ENCODE measurements at places on chromosomes 7 and 10. TPM values are rescaled to one million over a fixed set of nuclear protein-coding genes. Genes with fewer than 3 reads are reported as not detected.

The THSD7A gene
- 0.47 TPM for total RNA-seq

The CNTNAP2 gene
- not detected for total RNA-seq

The CHCHD1 gene
- 30.9 TPM for total RNA-seq

The HABP2 gene
- total RNA-seq = 0.15 TPM

The GIMAP1 gene
- 1.8 TPM for total RNA-seq

DNA sequence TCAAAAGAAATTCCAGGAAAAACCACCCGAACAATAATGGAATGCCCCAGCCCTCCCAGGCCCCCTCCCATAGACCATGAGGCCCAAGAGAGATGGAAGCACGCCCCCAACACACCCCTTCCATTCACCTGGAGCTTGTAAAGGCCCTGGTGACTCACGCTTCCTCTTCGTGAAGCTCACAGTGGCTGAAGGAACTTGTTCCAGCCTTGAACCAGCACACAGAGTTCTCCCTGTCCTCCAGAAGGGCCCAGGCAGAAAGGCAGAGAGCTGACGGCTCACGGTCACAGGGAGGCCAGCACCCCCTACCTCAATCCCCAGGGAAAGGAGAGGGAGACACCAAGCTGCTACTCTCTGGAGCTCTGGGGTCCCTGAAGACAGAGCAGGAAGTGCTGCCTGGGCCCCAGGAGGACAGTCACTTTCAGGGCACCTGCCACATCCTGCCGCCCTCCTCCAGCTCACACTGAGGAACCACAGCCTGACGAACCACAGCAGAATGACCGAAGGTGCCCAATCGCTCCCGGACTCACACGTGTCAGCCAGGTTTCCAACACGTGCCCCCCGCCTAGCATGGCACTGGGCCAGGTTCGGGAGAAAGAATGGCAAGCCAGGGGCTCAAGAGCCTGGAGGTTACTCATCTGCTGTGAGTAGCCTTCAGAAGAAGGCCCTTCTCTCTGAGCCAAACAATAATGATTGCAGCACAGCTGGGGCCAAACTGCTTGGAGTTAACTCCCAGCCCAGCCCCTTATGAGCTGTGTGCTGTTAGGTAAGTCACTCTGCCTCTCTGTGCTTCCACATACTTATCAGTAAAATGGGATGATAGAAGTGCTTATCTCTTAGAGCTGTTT, 52.8 kb downstream of the DLG5 start:
- peak; percentile 69 for DNase-seq

GRCh38 chr10:110200503-110200902, 6.9 kb upstream of the MXI1 start:
- DNase-seq = no peak
